ENCODE measurements at places on chromosomes 4 and X.

- no peak for DNase-seq
Measured at GRCh38 chr4:182931691-182932345, 14.6 kb upstream of the DCTD start.

DNA sequence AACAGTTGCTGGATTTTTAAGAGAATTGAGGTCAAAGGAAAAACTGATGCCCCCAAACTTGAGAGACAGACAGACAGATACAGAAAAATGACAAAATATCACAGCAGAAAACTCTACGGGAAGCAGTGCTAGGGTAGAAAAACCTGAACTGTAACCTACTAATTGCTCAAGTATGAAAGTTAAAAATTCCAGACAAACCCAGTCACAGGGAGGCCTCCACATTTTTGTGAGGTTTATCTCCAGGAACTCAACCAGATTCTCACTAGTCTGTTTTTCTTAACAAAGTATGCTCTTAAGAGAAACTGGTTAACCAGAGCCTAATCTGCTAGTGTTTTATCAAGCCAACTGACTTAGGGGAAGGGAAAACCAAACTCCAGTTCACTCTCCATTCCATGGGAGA, 19.9 kb upstream of the PPP3CA start:
- DNase-seq: peak; percentile 83

- no peak for DNase-seq
Measured at GRCh38 chrX:29145316-29145715, 558.1 kb downstream of the IL1RAPL1 start.

GRCh38 chr4:6250235-6250983, 19.2 kb upstream of the WFS1 start:
- no peak for DNase-seq

- no peak for DNase-seq
Measured at GRCh38 chrX:54419559-54420302, 20.5 kb upstream of the TSR2 start.

- no peak for DNase-seq
Measured at GRCh38 chrX:41086627-41086932, 1.3 kb downstream of the USP9X start.

GRCh38 chr4:103934178-103934789, 214.5 kb upstream of the TACR3 start:
- no peak for DNase-seq

- DNase-seq: no peak
Measured at GRCh38 chr4:156718226-156718625, 253.4 kb downstream of the PDGFC start.

- no peak for DNase-seq
Measured at GRCh38 chr4:76799718-76800117, 98.2 kb downstream of the SOWAHB start.

DNA sequence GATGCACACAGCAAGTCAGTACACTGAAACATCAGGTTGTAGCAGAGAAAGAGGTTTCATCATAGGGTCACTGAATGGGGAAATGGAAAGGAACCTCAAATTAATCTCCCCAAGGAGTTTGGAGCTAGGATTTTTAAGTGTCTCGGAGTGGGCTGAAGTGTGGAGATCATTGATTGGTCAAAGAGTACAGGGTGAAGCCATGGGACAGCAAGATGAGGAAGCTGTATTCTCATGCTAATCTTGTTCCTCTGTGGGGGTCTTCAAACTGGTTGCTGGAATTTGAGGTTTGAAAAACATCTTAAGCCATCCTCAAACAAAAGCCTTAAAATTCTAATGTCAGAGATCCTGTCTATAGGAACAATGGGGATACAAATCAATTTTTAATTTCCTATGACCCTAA, 78.8 kb upstream of the TEX13A start:
- no peak for DNase-seq

DNA sequence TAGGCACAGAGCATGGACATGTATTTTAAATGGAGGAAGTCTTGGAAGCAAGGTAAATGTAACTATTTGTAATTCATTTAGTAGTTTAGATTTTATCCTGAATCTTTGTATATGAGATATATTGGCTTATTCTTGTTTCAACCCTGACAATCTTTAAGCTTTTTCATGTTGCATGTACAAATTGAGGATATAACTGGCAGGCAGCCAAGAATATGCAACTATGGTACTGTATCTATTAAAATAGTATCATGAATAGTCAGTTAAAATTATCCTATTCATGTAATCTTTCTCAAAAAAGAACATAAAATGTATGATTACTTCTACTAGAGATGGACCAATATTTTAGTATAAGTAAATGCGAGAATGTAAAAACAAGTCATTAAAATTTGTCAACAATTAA, 1141.5 kb downstream of the PCDH18 start:
- DNase-seq: no peak

- DNase-seq: no peak
Measured at GRCh38 chrX:17072721-17073230, 126.3 kb downstream of the REPS2 start.

DNA sequence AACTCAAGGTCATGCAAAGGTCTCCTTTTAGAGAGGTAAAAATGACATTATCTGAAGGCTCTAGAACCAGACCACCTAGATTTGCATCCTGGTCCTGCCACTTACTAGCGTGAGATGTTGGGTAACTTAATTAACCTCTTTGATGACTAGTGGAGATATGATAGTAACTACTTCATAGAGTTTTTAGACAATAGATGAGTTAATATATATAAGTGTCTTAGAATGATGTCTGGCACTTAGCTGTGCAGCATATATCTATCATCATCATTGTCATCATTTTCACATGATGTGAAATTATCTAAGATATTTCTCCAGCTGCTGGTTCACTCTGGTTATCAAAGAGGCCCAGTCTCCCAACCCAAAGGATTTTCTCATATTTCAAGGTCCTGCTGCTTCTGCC, 126.1 kb upstream of the DCLK2 start:
- no peak for DNase-seq

GRCh38 chr4:4860600-4861389, 1.3 kb downstream of the MSX1 start:
- DNase-seq: no peak

DNA sequence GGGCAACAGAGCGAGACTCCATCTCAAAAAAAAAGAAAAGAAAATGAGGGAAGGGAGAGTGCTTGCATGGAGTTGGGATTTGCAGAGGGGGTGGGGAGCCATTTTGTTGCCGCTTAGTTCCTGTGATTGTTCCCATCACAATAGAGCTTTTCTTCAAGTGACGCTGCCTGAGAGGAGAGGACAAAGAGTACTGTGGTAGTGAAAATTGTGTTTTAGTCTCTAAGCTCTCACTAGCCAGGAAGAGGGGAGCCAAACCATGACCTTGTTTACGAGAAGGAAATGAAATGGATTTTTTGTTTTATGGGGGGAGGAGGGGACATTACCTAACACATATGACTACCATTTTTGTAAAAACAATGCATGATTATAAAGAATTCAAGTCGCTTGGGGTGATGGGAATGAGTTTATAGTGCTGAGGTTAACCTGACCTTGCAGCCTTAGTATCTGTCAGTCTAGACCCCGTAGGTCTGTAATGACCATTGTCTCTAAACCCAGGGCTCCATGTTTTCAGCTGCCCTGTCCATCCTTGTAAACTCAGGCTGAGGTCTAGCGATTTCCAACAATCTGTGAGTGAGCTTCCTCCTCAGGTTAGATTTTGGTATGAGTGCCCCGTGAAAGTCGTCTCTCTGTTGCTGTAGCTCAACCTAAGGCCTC, 18.8 kb downstream of the SRD5A3 start:
- no peak for DNase-seq

DNA sequence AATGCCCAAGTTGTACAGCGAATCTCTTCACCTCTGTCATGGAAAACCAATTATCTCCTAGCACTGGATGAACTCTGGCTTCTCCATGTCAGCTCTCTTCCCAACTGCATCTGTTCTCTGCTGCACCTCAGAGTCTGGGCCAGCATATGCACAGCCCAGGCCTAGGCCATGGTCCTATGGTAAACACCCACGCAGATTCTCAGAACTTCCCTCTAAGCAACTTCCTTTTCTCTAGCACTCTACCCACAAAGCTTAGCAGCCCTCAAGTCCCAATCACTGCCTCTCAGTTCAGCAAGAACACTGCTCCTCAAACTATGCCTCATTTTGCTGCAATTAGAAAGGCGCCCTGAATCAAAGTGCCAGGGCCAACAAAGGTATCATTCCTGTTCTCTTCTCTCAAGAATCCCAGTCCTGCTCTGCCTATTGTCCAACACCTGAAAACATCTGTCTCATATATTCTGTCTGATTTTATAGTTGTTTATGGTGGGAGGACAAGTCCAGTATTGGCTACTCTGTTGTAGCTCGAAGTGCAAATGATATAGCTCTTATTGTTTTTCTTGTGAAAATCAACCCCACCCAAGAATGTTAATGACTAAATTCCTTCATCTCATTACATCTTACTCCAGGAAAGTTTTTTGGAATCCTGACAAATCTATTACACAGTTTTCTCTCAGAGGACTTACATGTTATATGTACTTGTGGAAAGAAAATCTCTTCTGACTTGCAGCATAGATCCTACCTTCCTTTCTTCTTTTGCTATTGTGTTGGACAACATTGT, 85.4 kb downstream of the DCHS2 start:
- DNase-seq: no peak

GRCh38 chr4:123776267-123776666, 379.7 kb downstream of the SPRY1 start:
- no peak for DNase-seq

DNA sequence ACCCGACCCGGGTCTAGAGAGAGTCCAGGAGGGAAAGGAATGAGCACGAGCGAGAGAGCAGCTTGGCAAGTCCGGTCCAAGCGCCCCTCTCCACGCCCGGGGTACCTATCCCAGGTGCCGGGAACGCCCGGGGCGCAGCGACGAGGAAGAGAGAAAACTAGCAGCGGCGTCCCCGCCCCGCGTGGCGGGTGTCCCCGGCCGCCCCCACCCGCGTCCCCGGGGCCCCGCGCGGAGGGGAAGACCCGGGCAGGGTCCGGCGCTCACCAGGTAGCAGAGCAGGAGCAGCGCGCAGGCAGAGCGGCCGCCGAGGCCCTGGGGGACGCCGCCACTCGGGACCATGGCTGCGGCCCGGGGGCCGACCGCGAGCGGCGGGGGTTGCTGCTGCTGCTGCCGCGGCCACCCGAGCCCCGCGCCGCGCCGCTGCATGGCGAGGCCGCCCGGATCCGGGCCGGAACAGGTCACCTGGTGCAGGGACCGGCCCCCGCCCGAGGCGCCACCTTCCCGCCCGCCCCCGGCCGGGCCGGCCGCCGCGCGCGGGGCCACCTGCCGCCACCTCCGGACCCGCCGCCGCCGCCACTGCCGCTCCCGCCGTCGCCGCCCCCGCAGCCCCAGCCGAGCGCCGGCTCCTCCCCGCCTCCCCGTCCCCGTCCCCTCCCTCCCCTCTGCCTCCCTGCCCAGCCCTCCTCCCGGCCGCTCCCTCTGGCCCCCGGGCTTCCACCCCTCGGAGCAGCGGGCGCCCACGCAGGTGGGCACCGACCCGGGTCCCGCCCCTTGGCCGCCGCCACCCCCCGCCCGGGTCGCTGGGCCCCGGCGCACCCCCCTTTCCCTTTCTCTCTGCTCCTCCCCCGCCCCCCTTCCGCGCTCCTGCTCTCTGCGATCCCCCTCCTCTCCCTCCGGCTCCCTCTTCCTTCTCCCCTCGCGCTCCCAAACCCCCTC, at the start of gene SEL1L3:
Gene SEL1L3 (minus strand): TSS at position 578 of the 936 bp plus-strand sequence. CDS start 152 bp downstream, at position 426.
- no peak for DNase-seq

- no peak for DNase-seq
Measured at GRCh38 chr4:151029537-151029936, 14.5 kb upstream of the LRBA start.

- no peak for DNase-seq
Measured at GRCh38 chrX:124289443-124289842, 43.0 kb upstream of the TEX13D start.

- DNase-seq: no peak
Measured at GRCh38 chr4:108850219-108850649, 87.4 kb upstream of the ETNPPL start.

DNA sequence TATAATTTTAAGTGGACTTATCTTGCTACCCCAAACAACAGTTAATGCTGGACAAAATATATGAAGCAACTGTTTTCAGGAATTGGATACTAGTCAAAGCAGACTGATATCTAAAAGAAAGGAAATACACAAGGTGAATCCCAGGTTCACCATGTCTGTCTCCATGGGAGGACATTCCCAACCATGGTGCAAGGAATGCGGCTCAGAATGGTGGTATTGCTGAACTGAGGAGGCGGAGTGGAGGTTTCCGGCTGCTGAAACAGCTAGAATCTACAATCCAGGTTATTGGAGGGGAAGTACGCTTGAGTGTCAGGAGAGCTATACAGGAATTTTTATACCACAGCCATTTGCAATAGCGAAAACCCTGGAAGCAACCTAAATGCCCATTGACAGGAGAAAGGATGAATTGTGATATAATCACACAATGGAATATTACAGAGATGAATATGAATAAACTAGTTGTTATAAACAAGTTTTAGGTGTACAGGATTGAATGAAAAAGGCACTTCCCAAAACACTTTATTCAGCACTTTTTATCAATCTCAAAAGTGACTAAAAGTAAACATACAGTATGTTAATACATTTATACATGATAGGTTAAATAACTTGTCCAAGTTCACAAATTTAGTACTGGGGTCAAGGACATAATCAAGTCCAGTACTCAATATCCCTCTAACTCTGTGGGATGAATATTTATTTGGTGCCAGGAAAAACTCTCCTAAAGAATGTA, 9.0 kb downstream of the HMGB2 start:
- no peak for DNase-seq

DNA sequence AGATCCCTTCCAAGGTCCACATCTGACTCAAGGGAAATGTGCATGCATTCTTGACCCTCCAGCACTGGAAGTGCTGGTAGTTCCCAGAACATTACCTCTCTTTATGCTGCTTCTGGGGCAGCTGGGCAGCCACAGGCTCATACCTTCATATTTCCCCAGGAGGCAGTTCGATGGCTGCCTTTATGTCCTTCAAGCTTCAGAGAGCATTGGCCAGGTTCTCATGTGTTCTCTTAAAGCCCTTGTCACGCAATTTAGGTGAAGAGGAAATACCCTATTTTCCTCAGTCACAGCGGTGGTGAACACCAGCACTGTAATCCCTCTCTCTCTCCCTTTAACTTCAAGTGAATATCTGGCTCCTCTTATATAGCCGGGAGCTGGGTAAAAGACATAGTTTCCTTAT, 134.3 kb downstream of the MID1IP1 start:
- no peak for DNase-seq
